ENCODE measurements at places on chromosomes 11 and 22.

GRCh38 chr11:110314366-110315095 lies 18.1 kb upstream of the RDX start:
- no peak for DNase-seq

DNA sequence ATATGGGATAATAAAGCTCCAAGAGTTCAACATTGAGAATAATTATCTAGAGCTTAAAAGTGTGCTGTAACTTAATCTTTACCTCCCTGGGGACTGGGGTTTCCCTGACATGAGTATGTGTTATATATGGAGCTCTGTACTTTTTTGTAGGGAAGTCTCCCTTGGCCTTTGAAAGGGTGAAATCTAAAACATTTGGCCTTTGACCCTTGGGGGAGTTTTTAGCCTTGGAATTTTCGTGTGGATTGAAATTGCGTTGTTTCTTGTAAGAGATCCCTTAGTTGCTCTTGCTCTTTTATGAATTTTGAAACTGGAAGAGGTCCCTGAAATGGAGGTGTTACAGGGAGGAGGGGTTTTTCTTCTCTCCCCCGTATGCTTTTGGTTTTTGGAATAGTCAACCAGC lies 450.0 kb downstream of the NELL1 start:
- no peak for DNase-seq

GRCh38 chr11:27401833-27402316 lies 38.9 kb upstream of the CCDC34 start:
- DNase-seq, result no peak

- no peak for DNase-seq
These were observed 51.7 kb downstream of the PPP2R1B start for GRCh38 chr11:111714522-111714921.

DNA sequence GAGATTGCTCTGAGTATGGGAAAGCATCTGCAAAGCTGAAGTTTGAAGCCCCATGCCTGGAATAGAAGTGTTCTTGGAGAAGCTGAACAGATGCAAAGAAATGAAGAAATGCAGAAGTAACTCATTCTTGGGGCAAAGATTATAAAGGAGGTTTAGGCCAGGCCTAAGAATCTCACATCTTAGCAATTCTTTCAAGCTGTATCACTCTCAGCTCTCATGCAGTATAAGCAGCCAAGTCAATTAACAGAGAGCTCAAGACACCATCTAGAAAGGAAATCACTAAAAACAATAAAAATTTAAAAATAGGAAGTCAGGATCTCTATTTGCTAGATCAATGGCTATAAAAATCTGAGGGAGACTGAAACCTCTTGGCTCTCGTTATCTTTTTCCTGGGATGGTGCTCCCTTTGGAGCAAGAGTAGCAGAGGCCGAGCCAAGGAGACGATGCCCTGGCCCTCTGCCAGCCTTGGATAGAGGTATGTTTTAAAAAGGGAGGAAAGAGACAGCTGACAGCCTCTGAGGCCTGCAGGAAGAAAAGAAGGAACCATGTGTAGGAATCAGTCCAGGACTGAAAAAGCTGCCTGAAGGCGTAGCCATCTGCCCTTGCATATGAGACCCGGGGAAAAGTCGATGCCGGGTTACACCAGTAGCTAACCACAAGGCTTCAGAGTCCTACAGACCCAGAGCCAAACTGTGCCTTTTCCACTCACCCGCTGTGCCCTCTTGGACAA lies 229.8 kb downstream of the BLID start:
- peak; percentile 22 for DNase-seq

GRCh38 chr11:95991545-95991944 lies 67.6 kb upstream of the MTMR2 start:
- DNase-seq, result peak; percentile 18

Data from GM23248 (cell line).